Esophagus (tissue), 2 donors: ENCODE measurements at places on chromosomes 5 and 9. TPM values are rescaled to one million over a fixed set of nuclear protein-coding genes. Genes with fewer than 3 reads are reported as not detected.

The NEUROG1 gene
- not detected for polyA plus RNA-seq

The RNF183 gene
- 3.6 TPM for polyA plus RNA-seq

The SLC23A1 gene
- 0.01 TPM for polyA plus RNA-seq

The FOXD4L6 gene
- polyA plus RNA-seq: 0.04 TPM

The GRM6 gene
- not detected for polyA plus RNA-seq

The PCDHA12 gene
- 0.01 TPM for polyA plus RNA-seq

The PHYHD1 gene
- 19.8 TPM for polyA plus RNA-seq

The NRARP gene
- 7.8 TPM for polyA plus RNA-seq

The TLX3 gene
- polyA plus RNA-seq: not detected

The ARL10 gene
- polyA plus RNA-seq: 3.8 TPM

The ZBED3 gene
- 1.0 TPM for polyA plus RNA-seq

The ADAMTSL1 gene
- polyA plus RNA-seq: 1.2 TPM

The MCC gene
- 8.3 TPM for polyA plus RNA-seq

The PIP5KL1 gene
- polyA plus RNA-seq: 2.7 TPM

The ENTPD2 gene
- 1.6 TPM for polyA plus RNA-seq

The CCL21 gene
- 13.2 TPM for polyA plus RNA-seq

The CATSPER3 gene
- 0.55 TPM for polyA plus RNA-seq

The TNC gene
- 16.3 TPM for polyA plus RNA-seq

The CER1 gene
- not detected for polyA plus RNA-seq

The PNPLA7 gene
- 3.9 TPM for polyA plus RNA-seq

The TLR4 gene
- polyA plus RNA-seq: 0.47 TPM

The EIF4E1B gene
- not detected for polyA plus RNA-seq

The TRAF1 gene
- polyA plus RNA-seq: 2.7 TPM

The KCNV2 gene
- not detected for polyA plus RNA-seq

The PALM2AKAP2 gene
- 0.14 TPM for polyA plus RNA-seq

The HBEGF gene
- polyA plus RNA-seq: 9.3 TPM

The LCN6 gene
- 14.4 TPM for polyA plus RNA-seq

The SOX30 gene
- 0.05 TPM for polyA plus RNA-seq

The CDC23 gene
- 9.0 TPM for polyA plus RNA-seq

The DBH gene
- 0.01 TPM for polyA plus RNA-seq

The ZCCHC7 gene
- 5.7 TPM for polyA plus RNA-seq

The PCDHB12 gene
- polyA plus RNA-seq: 0.08 TPM

The ANKRD34B gene
- polyA plus RNA-seq: not detected

The CD74 gene
- polyA plus RNA-seq: 111 TPM

The PSD2 gene
- polyA plus RNA-seq: 0.02 TPM

The MAPK9 gene
- 5.4 TPM for polyA plus RNA-seq

The CLIC3 gene
- polyA plus RNA-seq: 351 TPM

The KIF4B gene
- not detected for polyA plus RNA-seq

The IFNA21 gene
- not detected for polyA plus RNA-seq

The OLFML2A gene
- 5.2 TPM for polyA plus RNA-seq

The SLC12A2 gene
- 2.0 TPM for polyA plus RNA-seq

The PDLIM4 gene
- 33.3 TPM for polyA plus RNA-seq

The WHRN gene
- 3.4 TPM for polyA plus RNA-seq

The RLN2 gene
- 0.35 TPM for polyA plus RNA-seq

The LCN9 gene
- polyA plus RNA-seq: not detected

The HAPLN1 gene
- polyA plus RNA-seq: 0.02 TPM
